ENCODE measurements at places on chromosomes 16 and 17.

DNA sequence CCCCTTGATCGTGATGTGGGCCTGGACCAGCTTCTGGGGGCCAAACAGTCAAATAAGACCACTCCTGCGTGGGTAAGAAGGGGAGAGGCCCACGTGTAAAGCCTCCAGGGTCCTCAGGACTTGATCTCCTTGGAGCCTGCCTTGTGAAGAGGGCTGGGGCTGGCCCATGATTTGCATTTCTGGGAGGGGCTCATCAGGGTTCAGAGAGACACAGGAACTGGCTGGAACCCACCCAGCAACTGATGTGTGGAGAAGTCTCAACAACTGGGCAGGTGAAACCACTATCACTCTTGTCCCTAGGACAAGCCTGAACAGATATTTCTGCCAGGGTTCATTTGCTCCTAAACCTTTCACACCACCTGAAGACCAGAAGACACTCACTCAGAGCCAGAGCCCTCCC, 214.7 kb downstream of the ZNF423 start:
- DNase-seq = no peak

GRCh38 chr17:50767446-50767845, at the start of gene ANKRD40CL:
TSS of gene ANKRD40CL (minus strand) at chr17:50767518. CDS start at chr17:50766913, 605 bp downstream.
- no peak for DNase-seq

GRCh38 chr17:10130677-10131076, 67.7 kb downstream of the GAS7 start:
- DNase-seq = no peak

GRCh38 chr16:72455743-72456659, 284.0 kb upstream of the PMFBP1 start:
- DNase-seq = no peak

GRCh38 chr17:38558728-38559050, 47.1 kb downstream of the SRCIN1 start:
- DNase-seq = no peak

GRCh38 chr16:4917117-4917516, 19.8 kb downstream of the PPL start:
- no peak for DNase-seq

DNA sequence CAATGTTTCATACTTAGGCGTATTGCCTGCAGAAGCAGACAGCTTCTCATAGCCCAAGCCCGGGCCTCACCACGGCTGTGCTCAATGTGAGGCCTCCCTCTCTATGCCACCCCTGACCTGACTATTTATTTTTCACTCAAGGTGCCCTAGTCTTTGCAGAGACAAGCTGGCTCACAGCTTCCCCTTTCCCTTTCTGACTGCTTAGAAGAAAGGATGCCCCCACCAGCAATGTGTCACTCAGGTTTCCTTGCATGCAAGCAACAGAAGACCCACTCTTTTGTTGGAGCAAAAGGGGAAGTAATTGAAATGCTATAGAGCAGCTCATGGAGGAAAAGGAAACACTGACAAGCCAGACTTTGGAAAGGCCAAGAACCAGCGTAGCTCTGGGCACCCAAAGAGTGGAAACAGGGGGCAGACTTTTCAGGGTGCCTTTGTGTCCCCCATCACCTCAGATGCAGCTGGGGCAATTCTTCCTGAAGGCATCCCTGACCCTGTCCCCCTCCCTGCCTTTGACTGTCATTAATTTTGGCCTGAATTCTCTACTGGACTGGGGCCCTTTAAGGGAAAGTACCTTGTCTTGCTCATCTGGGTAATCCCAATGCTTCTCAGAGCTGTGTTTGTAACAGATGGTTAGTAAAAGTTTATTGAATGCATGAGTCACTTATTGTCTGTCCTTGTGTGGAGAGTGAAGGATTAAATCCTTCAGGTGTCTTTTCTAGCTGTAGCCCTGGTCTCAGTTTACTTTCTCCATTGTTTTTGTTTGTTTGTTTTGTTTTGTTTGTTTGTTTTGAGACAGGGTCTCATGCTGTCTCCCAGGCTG, 17.8 kb downstream of the RGS9 start:
- no peak for DNase-seq

GRCh38 chr17:4950746-4951204, at the start of gene ENO3:
TSS of gene ENO3 (plus strand) at chr17:4951119. CDS start at chr17:4951830, 711 bp downstream.
- no peak for DNase-seq

DNA sequence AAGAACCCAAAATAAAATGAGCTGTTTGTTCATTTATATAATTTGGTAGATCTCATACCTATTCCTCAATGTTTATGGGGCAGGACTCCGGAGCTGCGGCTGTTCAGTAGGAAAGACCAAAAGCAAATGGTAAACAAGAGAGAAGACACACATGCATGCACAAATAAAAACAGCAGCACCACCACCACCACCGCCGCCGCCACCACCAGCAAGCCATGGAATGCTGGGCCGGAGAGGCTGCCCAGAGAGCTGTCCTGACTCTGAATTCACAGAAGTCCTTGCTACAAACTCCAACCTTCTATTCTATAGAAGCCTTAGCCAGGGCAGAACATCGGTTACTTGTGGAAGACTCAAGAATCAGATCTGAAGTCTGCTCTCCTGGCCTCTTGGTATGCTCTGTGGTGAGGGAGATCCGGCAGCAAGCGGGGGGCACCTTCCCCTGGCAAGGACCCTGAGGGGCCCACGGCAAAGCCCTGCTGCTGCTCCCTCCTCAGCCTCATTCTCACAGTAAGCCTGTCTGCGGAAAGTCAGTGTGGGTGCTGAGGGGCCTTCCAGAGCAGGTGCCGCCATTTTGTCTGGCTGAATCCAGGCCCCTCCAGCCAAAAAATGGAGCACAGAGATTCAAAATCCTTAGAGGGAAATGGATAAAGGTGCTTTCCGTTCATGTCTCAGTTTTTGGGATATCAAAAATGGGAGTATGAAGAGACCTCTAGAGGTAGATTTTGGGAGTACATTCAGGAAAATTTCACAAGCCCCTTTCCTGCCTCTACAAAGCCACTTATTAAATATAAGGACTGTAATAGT, 6.4 kb upstream of the FOXJ1 start:
- DNase-seq = no peak

DNA sequence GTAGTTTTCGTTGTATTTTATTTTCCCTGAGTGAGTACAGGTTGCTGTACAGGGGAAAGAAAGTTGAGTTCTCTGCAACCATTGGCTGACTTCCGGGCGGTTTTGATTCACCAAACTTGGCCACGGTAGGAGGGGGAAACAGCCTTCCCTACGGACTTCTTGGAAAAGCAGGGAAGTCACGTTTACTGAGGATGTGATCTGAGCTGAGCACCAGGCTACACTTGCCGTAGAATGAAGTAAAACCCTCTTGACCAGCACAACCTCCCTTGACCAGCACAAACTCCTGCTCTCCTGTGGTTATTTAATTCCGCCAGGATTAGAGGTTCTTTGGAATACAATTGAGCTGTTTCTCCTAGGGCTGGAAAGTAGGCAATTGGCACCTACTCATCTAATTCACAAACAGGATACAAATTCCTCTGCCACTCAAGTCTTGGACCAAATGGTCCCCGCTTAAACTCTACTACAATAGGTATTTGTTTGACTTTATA, 242.0 kb upstream of the RBFOX1 start:
- DNase-seq = no peak

DNA sequence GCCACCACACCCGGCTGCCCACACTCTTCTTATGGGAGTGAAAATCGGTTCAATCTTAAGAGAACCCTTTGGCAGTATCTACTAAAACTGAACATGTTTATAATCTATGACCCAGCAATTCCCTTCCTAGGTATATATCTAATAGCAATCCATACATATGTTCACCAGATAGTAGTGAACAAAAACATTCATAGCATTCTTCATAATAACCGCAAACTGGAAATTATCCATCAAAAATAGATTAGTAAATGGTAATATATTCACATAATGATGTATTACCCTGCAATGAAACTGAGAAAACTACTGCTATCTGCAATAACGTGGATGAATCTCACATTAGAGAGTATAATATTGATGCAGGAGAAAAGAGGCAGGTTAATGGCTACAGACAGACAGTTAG, 23.1 kb downstream of the COPRS start:
- DNase-seq = no peak

DNA sequence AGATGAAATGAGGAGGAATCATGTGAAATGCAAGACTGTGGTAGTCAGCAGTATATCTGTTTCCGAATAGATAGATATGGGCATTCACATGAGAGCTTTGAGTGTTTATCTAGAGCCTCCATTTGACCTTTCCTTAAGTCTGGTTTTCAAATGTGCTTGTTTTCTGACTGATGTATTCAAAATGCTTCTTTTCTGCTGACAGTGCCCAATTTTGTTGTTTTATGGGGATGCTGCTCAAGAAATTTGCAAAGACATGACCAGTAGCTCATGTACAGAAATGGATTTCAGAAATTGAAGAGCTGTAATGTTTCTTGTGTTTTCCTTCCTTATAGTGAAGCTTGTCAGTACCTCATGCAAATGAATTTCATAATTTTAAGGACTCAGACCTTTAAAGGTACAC, 903.4 kb upstream of the CDH8 start:
- DNase-seq = no peak

- DNase-seq = no peak
These were observed 92.7 kb downstream of the ABCC1 start for GRCh38 chr16:16042076-16042475.
